ENCODE measurements at places on chromosomes 5 and 9.

GRCh38 chr5:180336234-180337020 is 16.7 kb downstream of the GFPT2 start:
- DNase-seq = no peak

- no peak for DNase-seq
These were observed 253.8 kb downstream of the ZNF608 start for GRCh38 chr5:124492444-124493224.

DNA sequence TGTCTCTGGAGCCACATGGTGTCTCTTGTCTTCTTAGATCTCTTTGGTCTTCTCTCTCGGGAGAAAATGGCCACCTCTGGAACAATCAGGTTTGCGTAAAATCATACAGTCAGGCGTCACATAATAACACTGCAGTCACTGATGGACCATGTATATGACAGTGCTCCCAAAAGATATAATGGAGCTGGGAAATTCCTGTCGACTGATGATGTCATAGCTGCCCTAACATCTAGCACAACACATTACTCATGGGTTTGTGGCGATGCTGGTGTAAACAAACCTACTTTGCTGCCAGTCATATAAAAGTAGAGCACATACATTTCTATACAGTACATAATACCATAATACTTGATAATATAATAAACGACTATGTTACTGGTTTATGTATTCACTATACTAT is 30.1 kb upstream of the RAI14 start:
- no peak for DNase-seq

DNA sequence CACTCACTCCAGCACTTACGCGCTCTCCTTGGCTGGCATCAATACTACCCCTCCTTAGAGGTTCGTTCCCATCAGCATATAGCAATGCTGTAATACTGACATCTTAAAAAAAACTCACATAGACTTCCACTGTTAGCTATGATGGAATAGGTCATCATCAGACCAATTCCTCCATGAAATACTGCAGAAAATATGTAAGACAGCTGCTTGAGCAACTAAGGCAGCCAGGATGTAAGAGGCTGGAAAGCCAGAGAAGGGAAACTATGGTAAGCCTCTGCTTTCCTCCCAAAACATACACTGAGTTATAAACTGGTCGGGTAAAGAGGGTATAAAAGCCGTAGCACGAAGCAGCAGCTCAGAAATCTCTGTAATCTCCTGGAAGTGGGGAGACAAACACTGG is 33.5 kb downstream of the AUH start:
- DNase-seq = no peak

GRCh38 chr5:112210430-112211005 is 208.6 kb downstream of the EPB41L4A start:
- DNase-seq = no peak

DNA sequence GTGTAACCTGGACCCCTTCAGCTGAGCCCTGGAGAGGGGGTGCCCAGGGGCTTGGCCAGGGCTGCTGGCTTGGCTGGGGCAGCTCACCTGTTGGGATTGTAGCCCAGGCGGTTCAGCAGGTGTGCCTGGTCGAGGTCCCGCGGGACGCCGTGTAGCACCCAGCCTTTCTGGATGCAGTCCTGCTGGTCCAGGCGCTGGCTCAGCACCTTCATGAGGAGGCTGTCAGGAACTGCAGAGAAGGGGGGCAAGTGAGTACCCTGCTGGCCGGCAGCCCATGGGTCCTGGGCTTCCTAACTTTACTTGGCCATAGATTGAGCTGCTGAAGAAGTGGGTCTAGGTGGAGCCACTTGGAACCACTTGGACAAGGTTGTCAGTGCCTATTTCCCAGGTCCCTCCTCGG is 85.5 kb downstream of the AK8 start:
- DNase-seq = no peak

DNA sequence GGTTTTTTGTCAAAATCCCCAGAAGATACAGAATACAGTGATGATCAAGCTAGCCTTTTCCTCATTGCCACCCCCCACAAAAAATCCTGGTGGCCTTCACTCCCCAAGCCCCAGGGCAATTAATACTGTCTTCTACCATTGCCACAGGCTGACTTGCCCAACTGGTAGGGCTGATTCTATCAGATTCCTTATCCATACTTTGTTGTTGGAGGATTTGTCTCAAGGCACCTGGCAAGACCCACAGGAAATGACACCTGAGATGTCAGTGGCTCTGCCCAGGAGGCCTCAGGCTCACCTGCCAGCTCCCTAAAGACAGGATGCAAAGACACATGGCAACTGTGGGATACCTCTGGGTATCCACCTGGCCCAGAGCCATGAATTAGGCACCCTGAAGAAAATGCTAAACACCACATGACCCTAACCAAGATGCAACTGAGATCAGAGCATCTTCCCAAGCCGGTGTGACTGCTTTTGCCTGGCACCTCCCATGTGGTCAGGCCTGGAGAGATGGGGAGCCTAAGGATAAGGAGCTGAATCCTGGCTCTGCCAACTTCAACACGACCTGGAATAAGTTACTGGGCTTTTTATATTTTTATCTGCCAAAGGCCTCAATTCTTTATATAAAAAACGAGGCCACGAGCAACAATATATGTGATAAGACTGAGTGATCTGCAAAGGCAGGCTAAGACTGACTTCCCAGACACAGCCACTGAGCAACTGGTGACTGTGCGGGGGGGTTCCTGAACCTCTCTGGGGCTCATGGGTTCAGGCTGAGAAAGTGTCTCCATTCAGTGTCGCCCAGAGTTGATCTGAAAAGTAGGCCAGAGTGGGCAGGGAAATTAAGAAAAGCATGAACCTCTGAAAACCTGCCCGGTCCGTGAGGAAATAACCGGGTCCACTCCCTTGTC is 944 bp downstream of the ATOX1 start:
- no peak for DNase-seq

DNA sequence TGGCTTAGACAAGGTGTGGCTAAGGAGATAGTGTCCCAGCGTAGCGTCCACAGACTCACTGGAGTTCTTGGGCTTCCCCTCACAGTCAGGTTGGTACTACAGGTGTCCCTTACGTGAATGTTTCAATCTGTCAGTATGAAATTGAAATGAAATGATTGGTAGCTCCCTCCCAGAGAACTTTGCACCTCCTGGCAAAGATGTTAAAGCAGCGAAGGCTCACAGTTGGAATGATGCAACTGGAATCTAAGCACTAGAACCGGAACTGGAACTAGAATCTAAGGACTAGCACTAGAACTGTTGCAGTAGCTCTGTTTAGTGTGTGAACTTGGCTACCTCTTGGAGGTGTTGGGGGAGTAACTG is 1.1 kb downstream of the SLC31A1 start:
- DNase-seq = no peak

GRCh38 chr5:181241393-181241975 is 2.2 kb downstream of the RACK1 start:
- no peak for DNase-seq

DNA sequence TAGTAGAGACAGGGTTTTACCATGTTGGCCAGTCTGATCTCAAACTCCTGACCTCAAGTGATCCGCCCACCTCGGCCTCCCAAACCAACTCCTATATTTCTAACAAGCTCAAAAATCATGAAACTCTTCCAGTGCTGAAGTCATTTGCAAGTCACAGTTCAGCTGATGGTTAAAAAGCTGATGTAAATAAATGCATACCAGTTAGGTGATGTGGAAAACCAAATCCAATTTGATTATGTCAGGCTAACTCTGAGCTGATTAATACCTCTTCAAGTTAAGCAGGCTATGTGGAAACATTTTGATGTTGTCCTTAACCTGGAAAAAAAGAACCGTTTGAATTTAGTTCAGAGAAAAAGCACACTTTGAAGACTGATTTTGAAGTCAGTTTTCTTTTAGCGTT is 51.0 kb downstream of the TMEM252 start:
- DNase-seq = no peak

- no peak for DNase-seq
These were observed 3.8 kb downstream of the RGMB start for GRCh38 chr5:98777295-98777694.

DNA sequence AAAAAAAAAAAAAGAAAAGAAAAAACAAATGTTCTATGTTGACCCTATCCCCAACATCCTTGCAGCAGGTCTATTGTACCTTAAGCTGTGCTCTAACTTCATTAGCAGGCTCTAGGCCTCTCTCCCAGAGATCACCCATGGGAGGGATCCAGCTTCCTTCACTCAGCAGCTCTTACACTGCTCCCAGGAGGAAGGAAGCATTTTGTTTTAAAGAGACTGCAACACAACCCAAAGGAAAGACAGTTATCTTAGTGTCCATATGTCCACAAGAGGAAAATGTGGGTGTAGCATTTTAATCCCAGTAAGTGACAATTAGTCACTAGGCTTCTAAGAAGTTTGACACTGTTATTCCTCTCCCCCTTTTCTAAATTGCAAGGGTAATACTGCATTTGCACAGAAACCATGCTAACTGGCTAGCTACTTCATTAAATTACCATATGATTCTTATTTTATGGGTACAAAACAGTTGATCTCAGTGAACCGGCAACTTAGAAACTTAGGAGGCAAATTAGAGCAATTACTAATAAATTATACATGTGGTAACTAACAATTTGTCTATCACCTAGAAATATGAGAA is 58.8 kb downstream of the MARCHF3 start:
- DNase-seq = no peak

- no peak for DNase-seq
These were observed 21.3 kb downstream of the AKNA start for GRCh38 chr9:114366334-114367128.

DNA sequence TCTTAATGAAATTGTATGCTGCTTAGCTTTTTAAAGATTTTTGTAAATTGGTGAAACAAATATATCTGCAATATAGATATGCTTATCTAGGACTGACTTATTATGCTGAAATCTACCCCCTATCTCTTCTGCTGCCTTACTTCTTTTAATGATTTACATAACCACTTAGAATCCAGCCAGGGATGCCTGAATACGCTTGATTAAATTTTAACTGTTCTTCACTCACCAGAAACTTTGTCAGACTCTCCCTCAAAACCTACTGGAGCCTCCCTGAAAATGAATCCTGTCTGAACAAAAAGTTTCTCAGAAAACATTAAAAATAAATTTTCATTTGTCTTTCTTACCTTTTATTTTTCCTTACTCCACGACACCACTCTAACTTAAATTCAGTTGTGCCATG is 111.7 kb downstream of the ST8SIA4 start:
- no peak for DNase-seq

GRCh38 chr9:125043631-125044030 is 99.7 kb downstream of the SCAI start:
- DNase-seq = no peak

DNA sequence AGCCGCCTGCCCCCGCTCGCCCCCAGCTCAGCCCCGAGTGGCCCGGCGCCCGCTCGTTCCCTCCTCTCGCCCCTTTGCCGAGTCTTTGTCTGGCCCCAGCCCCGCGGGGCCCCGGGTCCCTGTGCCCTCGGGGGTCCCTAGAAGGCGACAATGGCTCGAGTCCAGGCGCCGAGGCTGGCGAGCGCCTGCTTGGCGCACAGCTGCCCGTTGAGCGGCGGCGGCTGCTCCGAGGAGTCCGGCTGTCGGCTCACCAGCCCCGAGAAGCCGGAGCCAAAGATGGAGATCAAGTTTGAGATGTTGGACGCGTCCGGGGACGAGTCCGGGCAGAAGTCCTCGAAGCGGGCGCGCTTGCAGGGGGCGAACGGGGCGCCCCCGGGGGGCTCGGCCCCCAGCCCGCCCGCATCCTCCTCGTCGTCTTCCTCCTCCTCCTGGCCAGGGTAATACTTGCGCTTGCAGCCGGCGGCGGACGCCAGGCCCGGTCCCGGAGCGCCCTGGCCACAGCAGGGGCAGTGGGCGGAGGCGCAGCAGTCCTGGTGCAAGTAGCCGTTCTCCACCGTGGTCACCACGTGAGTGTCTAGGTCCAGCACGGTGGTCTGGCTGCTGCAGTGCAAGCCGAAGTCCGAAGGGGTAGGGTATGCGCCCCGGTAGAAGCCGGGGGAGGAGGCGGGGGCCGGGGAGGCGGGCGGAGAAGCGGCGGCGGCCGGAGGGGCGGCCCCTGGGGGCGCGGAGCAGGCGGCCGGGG is 1.2 kb downstream of the IER5L start:
- no peak for DNase-seq

DNA sequence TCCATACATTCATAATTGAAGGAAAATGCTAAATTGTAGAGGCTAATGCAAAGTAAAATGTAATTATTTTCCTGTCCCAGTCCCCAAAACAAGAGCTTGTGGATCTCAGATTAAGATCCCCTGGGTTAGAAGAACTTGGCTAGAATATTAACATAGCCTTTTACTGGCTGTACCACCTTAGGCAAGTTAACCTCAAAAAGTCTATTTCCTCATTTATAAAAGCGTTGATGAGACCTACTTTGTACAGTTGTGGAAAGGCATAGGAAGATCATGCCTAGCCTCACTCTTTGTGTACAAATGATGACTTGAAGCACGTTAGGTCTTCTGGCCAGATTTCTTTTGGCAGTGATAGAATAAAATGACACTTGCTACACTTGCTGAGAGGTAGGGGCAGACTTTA is 97.2 kb downstream of the F2RL2 start:
- DNase-seq = no peak

DNA sequence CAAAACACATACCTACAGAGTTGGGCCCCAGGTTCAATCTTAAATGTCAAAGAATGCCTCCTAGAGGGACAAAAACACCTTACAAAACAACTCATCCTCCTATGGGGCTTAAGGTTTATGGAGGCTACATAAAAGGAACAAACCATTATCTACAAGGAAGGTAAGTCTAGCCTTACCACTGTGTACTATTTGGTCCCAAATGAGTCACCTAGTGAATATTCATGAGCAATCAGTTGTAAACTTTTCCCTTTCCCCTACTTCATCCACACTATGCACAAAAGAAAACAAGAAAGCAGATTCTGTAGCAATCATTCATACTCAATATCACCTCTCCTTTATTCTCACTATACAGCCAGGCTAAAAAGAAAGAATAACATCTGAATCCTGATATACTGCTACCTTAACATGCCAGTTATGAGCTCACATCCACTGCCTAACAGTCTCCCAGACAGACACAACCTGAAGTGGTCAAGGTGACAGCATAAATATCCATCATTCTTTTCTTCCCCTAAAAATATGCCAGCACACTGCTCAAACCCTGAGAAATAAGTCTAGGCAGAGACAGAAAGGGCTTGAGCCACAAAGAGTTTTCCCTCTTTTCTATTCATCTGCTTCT is 6.2 kb downstream of the OXCT1 start:
- no peak for DNase-seq

GRCh38 chr9:98861781-98862504 is 54.5 kb downstream of the GALNT12 start:
- no peak for DNase-seq

DNA sequence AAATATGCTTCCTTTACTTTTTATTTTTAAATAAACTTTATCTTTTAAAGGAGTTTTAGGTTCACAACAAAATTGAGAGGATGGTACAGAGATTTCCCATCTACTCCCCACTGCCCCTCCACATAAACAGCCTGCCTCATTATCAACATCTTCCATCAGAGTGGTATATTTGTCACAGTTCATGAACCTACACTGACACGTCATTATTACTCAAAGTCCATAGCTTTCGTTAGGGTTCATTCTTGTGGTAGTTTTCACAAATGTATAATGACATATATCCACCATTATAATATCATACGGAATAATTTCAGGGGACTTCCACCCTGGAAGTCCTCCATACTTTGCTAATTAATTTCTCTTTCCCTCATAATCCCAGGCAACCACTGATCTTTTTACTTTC is 204.9 kb downstream of the SMARCA2 start:
- DNase-seq = no peak

- DNase-seq = no peak
These were observed 439.6 kb downstream of the CSNK1G3 start for GRCh38 chr5:123951582-123951977.

GRCh38 chr9:134272302-134273023 is 53.8 kb upstream of the RXRA start:
- DNase-seq = no peak

- no peak for DNase-seq
These were observed 24.7 kb upstream of the GABRA6 start for GRCh38 chr5:161660806-161661205.
